H9 (cell line): ENCODE measurements at places on chromosomes 11 and 22.

DNA sequence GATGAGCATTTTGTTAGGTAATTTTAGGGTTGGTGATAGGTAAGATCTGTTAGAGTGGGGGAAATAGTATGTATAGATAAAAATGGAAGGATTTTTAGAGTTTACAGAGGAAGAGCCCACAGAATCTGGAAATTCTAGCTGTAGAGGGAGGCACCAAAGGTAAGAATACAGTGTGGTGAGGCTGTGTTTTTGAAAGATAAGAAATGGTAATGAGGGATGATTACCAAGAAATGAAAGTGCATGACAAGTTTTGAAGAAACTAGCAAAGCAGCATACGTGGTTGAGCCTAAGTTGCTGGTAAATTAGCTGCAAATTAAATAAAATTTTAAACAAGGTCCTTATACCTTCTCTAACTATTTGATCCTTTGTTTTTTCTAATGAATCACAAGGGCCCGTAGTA lies 14.6 kb upstream of the RASSF10 start:
- no peaks in the 10 kb centered on the region for H3K27me3 ChIP-seq
- no peak overlapping the region for H3K27ac ChIP-seq
- H3K4me3 ChIP-seq, result no peak overlapping the region
- H3K4me1 ChIP-seq, result no peaks in the 10 kb centered on the region

DNA sequence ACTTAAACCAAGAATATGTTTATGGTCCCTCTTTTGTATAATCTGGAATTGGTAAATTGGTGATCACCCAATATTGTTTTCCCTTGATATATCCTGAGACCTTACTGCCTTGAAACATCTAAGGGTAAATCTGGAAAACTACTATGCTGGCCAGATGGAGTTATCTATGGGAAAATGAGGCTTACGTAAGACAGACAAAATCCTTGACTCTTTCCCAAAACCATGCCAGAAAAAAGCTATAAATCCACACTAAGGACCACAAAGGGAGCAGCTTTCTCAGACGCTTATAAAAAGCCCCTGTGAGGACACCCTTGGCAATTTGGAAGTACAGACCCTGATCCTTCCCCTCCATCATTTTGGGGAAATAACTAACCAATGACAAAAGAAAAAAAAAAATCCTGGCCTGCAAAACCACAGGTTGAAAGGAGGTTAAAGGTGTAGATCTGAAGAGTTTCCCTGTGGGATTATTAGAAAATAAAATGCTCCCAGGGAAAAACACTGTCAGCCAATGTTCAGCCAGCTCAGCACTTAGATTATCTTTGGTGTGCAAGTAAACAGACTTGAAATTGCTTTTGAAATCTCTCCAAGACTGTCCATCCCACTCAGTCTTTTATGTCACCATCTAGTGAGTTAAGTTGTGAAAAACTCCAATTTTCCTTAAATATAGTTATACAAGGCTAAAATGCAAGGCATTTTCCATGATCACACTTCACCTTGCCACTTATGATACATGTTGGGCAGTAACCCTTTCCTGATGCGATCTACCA lies 6.6 kb upstream of the AMBRA1 start:
- DNase-seq, result no peak
- H3K4me3 ChIP-seq, result no peak overlapping the region
- no peaks in the 10 kb centered on the region for H3K27me3 ChIP-seq
- no peak overlapping the region for H3K27ac ChIP-seq
- H3K36me3 ChIP-seq, result no peaks in the 10 kb centered on the region; the same call in 1 of the 2 replicates
- H3K4me1 ChIP-seq, result no peaks in the 10 kb centered on the region

DNA sequence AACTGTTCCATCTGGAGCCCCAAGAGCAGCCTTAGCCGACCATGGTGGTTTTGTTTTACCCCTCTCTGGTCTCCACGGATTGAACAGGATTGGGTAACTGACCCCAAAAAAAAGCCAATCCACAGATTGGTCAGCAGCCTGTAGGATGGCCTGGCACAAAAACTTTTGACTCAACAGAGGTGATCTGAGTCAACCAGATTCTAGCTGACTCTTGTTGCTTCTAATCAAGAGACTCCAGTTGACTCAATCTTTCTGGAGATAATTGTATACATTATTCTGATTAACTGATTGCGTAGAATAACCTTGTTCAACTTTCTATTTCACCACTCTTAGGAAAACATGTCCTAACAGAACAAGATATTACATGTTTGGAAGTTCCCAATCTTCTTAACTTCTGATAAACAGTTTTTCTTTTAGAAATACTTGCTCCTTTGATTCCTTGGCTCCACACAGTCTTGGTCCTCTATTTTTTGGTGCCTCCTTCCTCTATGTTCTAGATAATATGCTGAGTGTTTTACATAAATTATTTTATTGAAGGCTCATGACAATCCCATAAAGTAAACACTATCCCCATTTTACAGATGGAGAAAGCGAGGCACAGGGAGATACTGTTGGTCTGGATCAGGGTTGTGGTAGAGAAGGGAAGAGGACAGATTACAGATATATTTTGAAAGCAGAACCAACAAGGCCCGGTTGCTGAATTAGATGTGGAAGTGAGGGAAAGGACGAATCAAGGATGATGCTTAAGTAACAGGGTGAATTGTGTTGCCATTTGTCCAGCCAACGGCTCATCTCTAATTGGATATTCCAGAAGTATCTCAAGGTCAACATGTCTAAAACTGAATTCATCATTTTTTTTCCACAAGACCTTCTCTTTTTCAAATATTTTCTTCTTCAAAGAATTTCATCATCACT lies 11.5 kb upstream of the ZC3H12C start:
- H3K36me3 ChIP-seq, result peaks cover 4% of the 10 kb centered on the region; the same call in 1 of the 2 replicates
- no peak for DNase-seq
- H3K4me1 ChIP-seq, result peaks cover 4% of the 10 kb centered on the region; the same call in 1 of the 2 replicates
- H3K27ac ChIP-seq, result no peak overlapping the region
- no peaks in the 10 kb centered on the region; the same call in 1 of the 2 replicates for H3K27me3 ChIP-seq

GRCh38 chr11:17459236-17459896 lies 17.3 kb downstream of the ABCC8 start:
- 0 out of 2 replicates have a peak, but pooled peaks cover 8% of the 10 kb centered on the region for H3K4me1 ChIP-seq
- no peaks in the 10 kb centered on the region for H3K36me3 ChIP-seq

GRCh38 chr11:126627421-126627820 lies 271.9 kb downstream of the ST3GAL4 start:
- no peaks in the 10 kb centered on the region for H3K27me3 ChIP-seq
- no peak overlapping the region for H3K4me3 ChIP-seq
- no peaks in the 10 kb centered on the region for H3K36me3 ChIP-seq
- H3K27ac ChIP-seq, result no peak overlapping the region
- no peak for DNase-seq

GRCh38 chr22:49091917-49092545 lies 735.6 kb downstream of the BRD1 start:
- no peak overlapping the region for H3K4me3 ChIP-seq
- no peaks in the 10 kb centered on the region for H3K27me3 ChIP-seq
- H3K27ac ChIP-seq, result no peak overlapping the region
- no peak for DNase-seq
